ENCODE measurements at places on chromosomes 11 and 22.

DNA sequence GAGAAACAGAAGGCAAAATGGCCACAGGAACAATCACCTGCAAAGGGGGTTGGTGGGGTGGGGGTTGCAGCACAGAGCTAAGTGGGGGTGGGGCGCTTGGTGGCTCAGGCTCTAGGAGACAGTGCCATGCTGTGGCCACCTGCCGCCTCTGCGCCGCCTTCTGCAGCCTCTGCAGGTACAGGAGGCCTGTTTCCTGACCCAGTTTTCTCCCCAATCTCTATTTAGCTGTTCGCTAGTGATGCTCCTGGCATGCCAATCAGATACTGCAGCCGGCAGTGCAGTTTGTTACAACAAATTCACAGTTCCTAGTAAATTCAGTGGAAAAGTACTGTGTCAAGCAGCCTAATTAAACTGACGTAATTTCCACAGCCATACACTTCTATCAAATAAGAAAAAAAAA, 106.4 kb downstream of the SERGEF start:
- no peak for DNase-seq

- no peak for DNase-seq
These were observed 752.8 kb downstream of the OPCML start for GRCh38 chr11:132779497-132779896.

GRCh38 chr22:45843986-45844385, 133.0 kb downstream of the WNT7B start:
- DNase-seq: no peak

GRCh38 chr11:89437317-89437716, 53.9 kb downstream of the NOX4 start:
- DNase-seq: no peak

- no peak for DNase-seq
These were observed 23.5 kb downstream of the DRICH1 start for GRCh38 chr22:23608583-23608982.

GRCh38 chr11:46490666-46491065, 99.1 kb upstream of the CHRM4 start:
- DNase-seq: no peak

- DNase-seq: peak; percentile 25
These were observed 2.9 kb upstream of the HTATIP2 start for GRCh38 chr11:20360650-20361049.
